Right kidney (tissue), 9 donors: ENCODE measurements at places on chromosomes 6 and 20.

DNA sequence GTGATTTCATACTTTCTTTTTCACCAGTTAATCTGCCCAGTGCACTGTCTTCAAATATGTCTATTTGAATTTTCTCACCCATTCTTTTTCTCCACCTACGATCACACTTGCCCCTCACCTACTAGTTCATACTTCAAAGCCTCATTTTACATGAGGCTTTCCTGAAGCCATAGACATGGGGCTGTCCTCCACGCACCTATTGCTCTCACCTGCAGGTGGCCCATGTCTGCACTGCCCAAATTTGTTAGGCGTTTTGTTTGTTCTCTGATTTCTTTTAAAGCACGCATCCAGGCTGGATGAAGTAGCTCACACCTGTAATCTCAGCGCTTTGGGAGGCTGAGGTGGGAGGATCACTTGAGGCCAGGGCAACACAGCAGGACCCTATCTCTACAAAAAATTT is 106.8 kb upstream of the RIPOR2 start:
- DNase-seq: no peak

GRCh38 chr6:132819405-132820161 is 5.2 kb downstream of the RPS12 start:
- no peak for DNase-seq

- no peak for DNase-seq
Measured at GRCh38 chr6:25960734-25961133, 1.9 kb upstream of the TRIM38 start.

- no peak for DNase-seq
Measured at GRCh38 chr6:68134796-68135195, 500.3 kb upstream of the ADGRB3 start.

DNA sequence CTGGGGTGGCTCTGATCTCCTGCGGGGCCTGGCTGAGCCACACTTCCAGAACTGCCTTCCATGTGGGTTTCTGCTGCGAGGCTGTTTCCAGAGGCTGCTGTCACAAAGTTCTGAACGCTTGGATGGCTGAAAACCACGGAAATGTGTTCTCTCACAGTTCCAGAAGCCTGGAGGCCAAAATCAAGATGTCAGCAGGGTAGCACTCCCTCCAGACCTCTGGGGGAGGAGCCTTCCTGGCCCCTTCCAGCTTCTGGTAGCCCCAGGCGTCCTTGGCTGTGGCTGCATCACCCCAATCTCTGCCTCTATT is 23.7 kb upstream of the BMP7 start:
- DNase-seq: no peak

- DNase-seq: peak; percentile 65
Measured at GRCh38 chr6:1396952-1397868, 7.8 kb downstream of the FOXF2 start.

DNA sequence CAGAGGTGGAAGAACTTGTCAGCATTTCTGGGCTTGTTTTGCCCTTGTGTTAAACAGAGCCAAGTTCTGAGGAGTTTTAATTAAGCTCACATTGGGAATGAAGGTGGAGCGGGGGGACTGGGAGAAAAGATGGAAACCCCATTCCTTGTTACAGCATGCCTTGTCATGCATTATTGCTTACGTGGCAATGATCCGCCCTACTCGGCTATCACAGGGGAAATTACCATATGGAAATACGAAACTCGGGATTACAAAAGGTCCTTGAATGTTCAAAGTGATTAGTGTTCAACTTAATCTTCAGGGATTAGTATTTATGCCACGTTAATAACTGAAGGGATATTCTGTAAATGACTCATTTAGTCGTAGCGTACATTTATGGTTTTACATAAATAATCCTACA is 86.4 kb downstream of the MAP3K7 start:
- no peak for DNase-seq

DNA sequence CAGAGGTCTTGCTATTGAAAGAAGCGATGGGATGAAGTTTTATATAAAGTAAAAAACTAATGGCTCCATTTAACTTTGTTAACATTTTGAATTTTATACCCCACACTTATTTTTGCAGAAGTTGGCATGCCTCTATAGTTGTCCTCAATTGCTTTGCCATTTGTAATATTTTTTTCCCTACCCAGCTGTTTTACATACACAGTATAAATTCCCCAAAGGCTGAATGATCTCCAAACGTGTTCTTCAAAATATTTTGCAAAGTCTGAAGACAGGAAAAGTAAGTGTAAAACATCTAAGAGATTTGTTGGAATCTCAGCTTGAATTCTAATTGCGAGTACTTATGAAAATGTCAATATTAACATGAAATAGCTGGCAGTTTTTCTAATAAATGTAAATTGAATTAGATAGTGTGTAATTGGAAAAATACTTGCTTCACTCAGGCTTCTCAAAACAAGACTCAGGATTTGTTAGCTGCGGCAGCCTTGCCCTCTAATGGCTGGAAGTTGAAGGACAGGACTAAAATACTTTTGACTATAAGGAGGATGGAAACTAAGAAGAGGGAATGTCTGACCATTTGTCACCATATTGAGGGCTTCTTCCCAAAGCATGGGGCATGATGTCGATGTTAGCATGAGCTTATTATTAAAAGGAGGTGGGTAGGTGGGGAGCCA is 226.8 kb downstream of the UST start:
- no peak for DNase-seq

DNA sequence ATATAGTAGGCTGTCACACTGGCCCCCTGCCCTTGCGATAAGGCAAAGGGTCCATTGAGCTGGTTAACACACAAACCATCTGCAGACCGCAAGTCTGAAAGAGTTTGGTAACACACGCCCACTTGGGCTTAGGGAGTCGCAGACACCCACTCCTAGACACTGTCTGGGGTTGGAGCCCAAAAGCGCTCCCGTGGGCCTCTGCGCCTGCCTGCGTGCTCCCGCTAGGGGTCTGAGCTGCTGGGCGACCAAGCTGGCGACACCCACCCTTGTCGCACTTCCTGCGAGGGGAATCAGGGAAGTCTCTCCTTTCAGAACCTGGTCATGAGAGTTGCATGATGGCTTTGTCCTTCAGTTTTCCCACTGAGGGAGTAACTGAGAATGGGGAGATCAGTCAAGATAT is 653.0 kb downstream of the HTR1B start:
- no peak for DNase-seq

- no peak for DNase-seq
Measured at GRCh38 chr6:120122401-120122800, 772.8 kb upstream of the MAN1A1 start.

DNA sequence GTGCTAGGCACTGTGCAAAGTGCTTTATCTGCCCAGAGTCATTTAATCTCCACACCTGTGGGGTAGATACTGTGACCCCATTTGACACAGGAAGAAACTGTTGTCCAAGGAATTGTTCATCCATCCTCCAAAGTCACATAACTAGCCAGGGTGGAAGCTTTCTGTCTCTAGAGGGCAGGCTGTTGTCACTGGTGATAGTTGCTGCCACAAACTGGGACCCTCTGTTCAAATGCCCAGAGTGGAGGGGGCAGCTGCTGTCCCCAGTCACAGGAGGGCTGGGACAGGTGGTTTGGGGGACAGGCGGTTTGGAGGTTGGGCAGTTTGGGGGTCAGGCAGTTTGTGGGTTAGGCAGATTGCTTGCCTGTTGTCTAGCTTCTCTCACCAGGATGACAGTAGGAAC is 16.1 kb upstream of the TMEM242 start:
- DNase-seq: no peak

GRCh38 chr6:153767127-153767526 is 271.9 kb upstream of the OPRM1 start:
- no peak for DNase-seq

GRCh38 chr6:36098920-36099647 is 31.2 kb upstream of the MAPK13 start:
- DNase-seq: no peak

DNA sequence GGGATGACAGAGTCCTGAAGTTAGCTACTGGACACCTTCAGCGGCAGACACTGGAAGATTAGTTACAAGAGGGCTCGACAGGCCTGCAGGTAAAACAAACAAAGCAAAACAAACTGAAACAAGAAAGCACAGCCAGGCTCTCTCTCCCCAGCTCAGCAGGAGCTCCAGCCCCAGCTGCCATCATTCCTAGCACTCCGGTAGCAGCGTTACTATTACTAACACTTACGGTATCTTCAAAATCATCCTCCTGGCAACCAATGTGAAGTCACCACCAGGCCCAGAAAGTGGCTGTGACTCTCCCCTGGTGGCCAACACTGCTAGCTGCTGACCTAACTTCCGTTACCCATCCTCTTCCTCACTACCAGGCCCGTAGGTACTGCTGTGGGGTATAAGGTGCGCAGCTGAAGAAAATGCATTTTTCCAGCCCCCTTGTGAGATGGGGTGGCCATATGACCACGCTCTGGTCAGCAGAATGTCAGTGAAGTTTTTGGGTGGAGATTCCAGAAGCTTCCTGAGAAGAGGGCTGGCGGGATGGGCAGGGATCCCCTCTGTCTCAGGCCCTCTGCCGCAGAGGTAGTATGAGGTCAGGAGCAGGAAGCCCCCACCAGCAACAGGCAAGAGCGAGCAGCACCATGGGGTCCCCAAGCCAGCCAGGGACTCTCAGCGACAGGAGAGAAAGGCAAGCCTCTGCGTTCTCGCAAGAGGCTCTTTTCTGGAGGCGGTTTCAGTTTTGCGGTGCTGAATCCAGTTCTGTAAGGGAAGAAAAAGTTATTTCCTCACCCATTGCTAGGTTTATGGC is 37.4 kb upstream of the TBXT start:
- no peak for DNase-seq

GRCh38 chr20:6714279-6714711 is 53.2 kb upstream of the BMP2 start:
- DNase-seq: no peak

DNA sequence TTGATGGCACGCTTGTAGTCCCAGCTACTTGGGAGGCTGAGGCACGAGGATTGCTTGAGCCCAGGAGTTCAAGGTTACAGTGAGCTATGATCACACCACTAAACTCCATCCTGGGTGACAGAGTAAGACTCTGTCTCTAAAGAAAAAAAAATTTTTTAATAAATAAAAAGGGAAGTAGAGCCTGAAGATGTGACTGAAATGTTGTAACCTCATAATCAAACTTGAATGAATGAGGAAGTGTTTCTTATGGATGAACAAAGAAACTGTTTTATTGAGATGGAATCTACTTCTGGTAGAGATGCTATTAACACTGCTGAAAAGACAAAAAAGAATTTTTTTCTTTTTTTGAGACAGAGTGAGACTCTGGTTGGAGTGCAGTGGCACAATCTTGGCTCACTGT is 6.7 kb downstream of the MAK start:
- DNase-seq: no peak

DNA sequence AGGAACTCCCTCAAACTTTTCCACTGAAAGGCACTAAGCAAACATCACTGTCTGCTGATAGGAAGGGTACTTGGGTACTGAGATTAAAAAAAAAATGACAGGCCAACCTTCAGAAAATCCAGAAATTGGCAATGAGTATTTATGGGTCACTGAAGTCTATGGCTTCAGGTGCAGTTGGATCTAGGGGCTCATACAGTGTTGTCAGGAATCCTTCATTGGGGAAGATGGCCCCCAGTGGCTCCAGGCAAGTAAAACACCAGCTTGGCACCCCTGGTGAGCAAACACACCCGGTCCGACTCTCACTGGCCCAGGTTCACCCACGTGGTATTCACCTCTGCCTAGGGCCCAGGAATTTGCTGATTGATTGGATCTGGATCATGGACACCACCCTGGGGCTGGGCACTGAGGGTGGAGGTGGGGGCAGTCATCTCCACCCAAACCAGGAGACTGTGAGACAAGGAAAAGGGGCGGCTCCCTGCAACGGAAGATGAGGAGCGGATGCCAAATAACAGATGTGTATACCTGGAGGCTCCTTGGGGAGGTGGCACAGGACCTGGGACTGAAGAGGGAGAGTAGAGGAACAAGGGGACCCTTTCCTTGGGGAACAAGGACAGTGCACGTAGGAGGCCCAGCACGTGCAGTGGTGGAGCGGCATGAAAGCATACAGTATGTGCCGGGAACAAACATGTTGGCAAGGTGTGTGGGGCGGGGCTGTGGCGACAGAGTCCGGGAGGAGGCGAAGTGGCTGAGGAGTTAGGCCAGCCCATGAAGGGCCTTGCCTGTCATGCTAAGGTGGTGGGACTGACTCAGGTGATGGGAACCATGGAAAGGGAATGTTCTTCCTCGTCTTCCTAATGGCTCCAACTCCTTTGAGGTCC is 4.7 kb downstream of the SLC2A10 start:
- DNase-seq: no peak

DNA sequence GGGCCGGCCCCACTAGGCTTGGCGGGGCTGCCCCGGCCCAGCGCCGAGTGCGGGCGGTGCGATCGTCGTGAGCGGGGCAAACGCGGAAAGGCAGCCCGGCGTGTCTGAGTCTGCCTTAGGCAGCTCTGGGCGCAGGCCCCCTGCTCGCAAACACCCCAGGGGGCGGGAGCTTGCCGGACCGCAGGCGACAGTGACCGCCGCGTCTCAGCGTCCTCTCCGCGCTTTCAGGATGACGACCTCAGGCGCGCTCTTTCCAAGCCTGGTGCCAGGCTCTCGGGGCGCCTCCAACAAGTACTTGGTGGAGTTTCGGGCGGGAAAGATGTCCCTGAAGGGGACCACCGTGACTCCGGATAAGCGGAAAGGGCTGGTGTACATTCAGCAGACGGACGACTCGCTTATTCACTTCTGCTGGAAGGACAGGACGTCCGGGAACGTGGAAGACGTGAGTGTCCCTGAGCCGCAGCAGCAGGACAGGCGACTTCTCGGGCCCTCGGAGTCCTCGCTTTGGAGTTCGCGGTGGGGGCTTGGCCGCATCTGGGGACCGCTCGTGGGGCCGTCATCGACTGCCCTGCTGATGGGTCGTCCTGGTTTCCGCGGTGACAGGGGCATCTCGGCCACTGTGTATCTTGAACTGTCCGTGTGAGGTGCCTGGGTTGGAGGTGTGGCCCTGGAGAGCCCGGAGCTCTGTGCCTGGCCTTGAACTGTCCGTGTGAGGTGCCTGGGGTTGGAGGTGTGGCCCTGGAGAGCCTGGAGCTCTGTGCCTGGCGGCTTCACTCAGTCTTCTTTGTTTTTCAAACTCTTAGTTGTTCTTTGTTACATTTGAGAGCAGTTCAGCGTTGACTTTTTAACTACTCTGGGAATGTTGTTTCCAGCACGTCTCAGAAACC is 786 bp downstream of the ADRM1 start:
- DNase-seq: no peak

GRCh38 chr6:49528571-49528970 is 21.9 kb upstream of the C6orf141 start:
- DNase-seq: no peak

DNA sequence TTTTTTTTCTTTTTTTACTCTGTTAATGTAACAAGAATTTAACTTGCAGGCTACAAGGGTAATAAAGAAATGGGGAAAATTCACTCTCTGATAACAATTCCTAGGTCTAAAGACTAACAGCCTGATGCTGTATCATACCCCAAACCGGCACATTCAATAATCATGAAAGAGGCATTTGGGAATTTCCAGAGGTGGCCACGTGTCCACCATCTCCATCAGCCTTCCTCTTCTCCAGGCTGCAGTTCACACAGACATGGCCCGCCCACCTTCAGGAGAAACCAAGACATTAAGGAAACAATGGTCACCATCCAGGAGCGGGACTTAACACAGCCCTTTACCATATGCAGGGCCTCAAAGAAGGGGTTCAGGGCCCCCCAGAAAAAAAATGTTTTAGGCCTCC is 44.8 kb downstream of the PDE10A start:
- no peak for DNase-seq
